ENCODE measurements at places on chromosomes 7 and 10.

GRCh38 chr10:27717224-27717623, 28.4 kb downstream of the MKX start:
- DNase-seq: no peak

DNA sequence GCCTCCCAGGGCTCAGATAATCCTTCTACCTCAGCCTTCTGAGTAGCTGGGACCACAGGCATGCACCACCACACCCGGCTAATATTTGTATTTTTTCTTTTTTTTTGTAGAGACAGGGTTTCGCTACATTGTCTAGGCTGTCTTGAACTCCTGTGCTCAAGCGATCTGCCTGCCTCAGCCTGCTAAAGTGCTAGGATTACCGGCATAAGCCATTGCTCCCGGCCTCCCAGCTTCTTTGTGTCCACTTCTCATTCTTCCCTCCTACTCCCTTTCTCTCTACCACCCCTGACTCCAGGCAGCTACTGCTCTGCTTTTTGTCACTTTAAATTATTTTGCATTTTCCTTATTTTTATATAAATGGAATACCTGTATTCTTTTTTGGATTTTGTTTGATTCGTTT, 83.4 kb downstream of the PALS2 start:
- no peak for DNase-seq

DNA sequence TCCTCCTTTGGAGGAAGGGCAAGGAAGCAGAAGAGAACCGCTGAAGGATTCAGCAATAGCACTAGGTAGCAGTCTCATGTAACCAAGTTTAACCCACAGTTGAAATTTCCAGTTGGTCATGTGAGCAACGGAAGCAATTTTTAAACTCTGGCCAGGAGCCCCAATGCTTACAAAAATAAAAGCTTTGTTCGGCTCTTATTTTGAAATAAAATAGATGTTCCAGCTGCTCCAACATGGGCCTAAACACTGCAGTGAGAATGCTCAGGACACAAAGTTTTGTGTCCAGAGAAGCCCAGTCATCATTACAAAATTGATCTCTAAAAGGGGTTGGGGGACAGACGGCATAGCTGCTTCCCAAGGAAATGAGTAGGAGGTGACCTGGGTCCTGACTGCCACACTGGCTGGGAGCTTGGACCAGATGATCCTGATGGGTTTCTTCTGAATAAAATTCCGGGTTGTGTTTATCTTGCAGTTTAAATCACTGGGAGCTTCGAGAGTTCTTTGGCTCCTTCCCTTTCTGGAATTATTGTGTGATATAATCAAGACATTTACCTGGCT, 452 bp upstream of the TMEM140 start:
- peak; percentile 67 for DNase-seq

GRCh38 chr7:13288516-13288915, 601.1 kb downstream of the ARL4A start:
- DNase-seq: peak; percentile 32

GRCh38 chr10:13871776-13872175, 285.0 kb downstream of the PRPF18 start:
- no peak for DNase-seq

- no peak for DNase-seq
These were observed 6.7 kb downstream of the TCF7L2 start for GRCh38 chr10:112956631-112957350.

DNA sequence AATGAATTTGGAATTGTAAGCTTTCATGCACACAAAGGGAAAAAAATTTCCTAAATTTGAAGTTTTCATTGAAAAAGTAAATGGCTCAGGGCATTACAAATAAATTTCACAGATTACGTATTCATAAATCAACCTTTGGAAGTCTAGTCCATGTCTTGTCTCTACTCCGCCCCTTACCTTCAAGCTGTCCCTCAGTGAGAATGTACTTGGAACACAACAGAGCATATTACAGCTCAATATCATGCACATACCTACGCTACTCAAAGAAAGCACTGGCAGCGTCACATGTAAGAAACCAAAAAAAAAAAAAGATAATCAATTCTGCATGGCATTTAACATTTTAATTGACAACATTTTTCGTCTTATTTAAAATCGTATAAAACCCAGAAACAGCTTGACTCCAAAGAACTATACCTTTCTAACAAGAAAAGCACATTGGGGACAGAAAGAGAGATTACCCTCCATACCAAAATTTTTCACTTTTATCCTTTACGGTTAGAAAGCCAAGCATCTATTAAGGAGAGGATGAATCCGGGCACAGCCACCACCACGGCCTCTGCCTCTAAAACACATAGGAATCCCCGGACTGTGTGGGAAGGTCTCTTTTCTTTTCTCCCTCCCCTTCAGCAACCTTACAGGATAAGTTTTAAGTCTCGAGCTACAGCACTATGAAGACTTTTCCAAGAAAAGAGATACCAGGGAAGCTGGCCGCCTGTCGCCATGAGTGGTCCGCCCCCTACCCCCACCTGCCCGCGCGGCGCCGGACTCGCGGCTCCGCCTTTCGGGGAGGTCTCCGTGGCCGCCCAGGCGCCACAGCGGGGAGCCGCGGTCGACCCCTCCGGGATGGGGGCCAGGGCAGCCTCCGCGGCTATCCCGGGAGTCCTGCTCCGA, 1.1 kb downstream of the JMJD1C start:
- peak; percentile 23 for DNase-seq

DNA sequence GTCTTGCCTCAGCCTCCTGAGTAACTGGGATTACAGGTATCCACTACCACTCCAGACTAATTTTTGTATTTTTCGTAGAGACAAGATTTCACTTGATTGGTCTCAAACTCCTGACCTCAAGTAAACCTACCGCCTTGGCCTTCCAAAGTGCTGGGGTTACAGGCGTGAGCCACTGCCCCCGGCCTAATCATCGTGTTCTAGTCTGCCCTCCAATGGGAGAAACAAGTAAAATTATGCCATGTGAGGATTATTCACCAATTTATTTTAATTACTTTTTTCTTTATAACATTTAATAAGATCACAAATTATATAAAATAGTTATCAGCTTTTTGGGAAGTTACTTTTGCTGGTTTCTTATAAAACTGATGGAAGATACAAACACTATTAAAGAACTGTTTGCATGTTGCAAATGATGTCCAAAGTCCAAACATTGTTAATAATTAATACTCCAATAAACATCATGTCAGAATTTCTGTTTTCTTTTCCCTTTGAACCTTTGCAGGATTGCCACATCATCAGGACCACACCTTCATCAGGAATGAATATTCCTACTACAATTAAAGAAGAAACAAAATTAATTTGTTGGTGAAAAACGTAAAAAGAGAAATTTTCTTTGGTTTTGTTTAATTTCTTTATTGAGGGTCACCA, 786 bp upstream of the AKR1C4 start:
- DNase-seq: no peak

- DNase-seq: peak; percentile 22
These were observed 26.6 kb downstream of the ZNF775 start for GRCh38 chr7:150405584-150406311.

- DNase-seq: no peak
These were observed 937.1 kb downstream of the REEP3 start for GRCh38 chr10:64458306-64458705.

DNA sequence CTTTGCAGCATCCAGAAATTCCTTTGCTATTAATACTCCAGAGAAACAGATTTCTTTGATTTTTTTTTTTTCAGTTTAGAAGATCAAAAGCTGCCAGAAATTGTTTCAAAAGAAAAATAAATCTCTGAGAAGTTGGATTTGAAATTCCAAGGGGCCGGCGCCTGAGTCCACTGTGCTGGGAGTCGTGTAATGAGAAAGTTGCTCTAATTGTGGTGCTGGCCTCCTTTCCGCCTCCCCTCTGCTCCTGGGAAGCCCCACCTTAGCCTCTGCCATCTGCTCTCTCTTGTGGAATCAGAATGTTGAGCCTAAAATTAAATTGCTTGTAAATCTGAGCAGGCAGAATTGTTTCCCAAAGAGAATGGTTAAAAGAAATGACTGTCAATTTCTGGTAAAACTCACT, 93.3 kb downstream of the EMX2 start:
- DNase-seq: no peak

DNA sequence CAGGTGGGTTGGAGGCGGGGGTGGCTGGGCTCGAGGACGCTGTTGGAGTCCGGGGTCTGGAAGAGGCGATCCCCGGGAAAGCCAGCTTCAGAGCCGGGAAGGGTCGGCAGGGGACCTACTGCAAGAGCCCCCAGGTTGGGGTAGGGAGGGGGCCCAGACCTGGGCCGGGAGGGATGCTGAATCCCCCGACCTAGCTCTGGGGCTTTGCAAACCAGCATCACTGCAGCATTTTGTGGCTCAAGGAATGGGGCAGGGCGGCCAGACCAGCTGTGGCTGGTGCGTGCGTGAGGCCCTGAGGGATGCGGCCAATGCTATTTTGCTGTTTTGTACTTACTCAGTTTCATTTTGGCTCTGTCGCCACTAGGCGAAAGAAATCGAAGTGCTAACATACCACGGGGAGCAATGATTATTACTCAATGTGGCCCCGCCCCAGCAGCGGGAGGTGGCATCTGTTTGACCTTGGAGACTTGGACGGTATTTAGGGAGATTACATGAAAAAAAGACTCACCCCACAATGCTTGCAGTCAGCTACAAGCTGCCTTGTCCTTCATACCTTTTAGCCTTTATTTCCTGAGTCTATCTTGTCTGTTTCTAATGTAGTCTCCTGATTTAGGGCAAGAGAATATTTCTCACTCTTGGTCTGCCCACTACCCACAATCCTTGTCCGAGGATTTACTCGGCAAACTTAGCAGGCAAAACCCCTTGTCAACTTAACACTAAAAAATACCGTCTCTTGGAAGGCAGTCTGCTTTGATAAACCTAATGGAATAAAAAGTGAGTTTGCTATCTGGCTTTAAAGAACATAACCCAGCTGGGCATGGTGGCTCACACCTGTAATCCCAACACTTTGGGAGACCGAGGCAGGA, 16.2 kb downstream of the HSPB1 start:
- DNase-seq: peak; percentile 92

GRCh38 chr7:50156706-50157105, 63.7 kb upstream of the ZPBP start:
- DNase-seq: no peak

DNA sequence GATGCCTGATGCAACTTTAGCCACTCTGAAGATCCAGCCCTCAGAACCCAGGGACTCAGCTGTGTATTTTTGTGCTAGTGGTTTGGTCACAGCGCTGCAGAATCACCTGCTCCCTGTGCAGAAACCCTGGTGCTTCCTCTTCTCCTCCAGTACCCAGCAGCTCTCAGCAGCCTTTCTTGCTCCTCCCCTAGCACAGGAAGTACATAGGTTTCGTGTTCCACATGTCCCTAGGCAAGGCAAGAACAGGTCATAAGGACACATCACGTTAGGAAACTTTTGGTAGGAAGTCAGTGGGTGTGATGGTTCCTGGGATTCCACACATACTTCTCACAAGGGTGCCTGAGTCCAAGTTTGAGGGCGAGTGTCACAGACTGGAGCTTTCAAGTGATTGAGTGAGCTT, 167.9 kb upstream of the PRSS1 start:
- no peak for DNase-seq

DNA sequence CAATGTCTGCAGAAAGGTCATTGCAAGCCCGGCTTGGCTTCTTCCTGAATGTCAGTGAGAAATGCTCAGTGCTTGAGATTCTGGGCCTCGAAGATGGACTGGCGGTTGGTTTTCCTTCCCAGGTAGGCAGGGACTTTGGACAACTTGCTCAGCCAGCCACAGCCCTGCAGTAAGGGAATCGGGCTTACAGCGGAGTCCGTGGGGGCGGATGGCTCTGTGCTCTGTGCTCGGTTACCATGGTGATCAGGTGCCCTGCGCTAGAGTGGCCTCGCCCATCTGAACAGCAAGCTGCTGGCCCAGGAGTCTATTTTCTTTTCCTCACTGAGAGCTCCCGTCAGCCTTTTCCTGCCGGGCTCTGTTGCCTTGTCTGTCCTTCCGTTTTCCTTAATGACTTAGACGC, 77.8 kb upstream of the SH2B2 start:
- no peak for DNase-seq

GRCh38 chr7:115229401-115230105, 307.7 kb downstream of the MDFIC start:
- DNase-seq: no peak

- no peak for DNase-seq
These were observed 12.9 kb downstream of the JCAD start for GRCh38 chr10:30046476-30046875.

DNA sequence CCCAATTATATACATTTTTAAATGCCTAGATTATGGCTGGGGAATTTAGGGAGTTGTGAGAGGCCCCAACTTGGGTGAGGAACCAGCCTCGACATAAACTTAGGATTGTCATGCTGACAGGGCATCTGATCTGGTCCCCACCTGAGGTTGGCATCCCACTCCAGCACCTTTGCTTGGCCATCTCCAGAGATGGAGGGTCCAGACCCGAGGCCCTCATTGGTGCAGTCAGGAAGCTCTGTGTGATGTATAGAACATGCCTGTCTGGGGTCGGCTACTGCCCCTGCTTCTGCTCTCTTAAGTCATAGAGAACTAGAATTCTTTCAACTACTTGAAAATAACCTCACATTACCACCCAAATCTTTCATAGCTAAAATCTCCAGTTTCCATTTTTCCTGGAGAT, 153.8 kb downstream of the NRF1 start:
- no peak for DNase-seq

GRCh38 chr7:44473295-44473694, 17.2 kb downstream of the NUDCD3 start:
- peak; percentile 32 for DNase-seq

Data from fibroblast of mammary gland (primary cell).